ENCODE measurements at places on chromosomes 16 and 17. TPM values are rescaled to one million over a fixed set of nuclear protein-coding genes. Genes with fewer than 3 reads are reported as not detected.

DNA sequence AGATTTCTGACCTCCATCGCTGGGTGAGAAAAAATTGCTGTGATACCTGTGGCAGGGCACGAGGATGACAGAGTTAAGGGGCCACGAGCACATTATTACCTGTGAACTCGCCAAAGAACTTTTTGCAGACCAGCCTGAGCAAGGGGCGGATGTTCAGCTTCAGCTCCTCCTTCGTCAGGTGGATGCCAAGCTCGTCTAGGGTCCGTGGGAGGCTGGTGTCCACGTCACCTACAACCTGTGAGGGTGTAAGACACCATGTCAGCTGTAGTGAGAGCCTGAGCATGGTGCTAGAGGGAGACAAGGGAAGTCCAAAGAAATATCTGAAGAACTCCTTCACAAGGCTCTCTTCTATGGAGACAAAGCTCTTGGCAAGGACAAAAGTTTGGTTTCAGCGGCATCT lies 17.1 kb downstream of the HIGD1B start:
- no peaks in the 10 kb centered on the region for H3K4me1 ChIP-seq
- no peaks in the 10 kb centered on the region for H3K27me3 ChIP-seq
- H3K4me3 ChIP-seq, result no peak overlapping the region
- H3K36me3 ChIP-seq, result peaks cover 59% of the 10 kb centered on the region
- no peak for DNase-seq
- no peak overlapping the region for H3K27ac ChIP-seq

DNA sequence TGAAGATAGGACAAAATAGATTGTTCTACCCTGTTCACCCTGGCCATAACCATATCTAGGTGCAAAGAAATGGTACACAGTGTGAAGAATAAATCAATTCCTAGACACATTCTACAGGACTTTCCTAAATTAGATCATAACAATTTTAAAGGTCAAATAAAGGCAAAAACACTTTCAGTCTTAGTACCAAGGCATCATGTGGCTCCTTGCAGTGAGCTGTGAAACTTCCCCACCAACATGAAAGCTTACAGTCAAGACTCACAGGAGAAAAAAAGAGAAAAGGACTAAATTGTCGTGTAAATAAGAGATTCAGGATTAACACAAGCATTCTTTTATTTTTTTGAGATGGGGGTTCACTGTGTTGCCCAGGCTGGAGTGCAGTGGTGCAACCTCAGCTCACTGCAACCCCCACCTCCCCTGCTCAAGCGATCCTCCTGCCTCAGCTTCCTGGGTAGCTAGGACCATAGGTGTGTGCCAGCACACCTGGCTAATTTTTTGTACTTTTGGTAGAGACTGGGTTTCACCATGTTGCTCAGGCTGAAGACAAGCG lies 14.2 kb downstream of the NSMCE1 start:
- peaks cover 67% of the 10 kb centered on the region for H3K36me3 ChIP-seq
- H3K4me3 ChIP-seq, result peak overlapping the region; percentile 74
- H3K27ac ChIP-seq, result peak overlapping the region; percentile 96
- H3K4me1 ChIP-seq, result peaks cover 84% of the 10 kb centered on the region
- peak; percentile 77 for DNase-seq

CTRB2 gene
- total RNA-seq, result not detected

DNA sequence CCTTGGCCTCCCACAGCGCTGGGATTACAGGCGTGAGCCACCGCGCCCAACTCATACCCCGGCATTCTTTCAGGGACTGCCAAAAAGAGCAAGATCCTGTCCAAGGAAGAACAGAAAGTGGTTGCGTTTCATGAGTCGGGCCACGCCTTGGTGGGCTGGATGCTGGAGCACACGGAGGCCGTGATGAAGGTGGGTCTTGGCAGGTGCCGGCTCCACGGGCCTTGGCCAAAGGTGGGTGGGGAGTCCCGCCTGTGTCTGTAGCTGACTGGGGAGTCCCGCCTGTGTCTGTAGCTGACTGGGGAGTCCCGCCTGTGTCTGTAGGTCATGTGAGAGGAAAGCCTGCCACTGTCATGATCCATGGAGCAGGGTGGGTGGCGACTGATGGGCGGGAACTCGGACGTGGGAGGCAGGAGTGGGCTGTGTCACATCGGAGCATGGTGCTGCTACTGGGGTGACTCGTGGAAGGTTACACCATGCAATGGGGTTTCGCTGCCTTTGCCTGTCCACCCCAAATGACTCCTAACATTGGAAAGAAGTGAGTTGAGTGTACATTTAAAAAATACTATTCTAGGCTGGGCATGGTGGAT lies 10.0 kb upstream of the RPL13 start:
- no peak for DNase-seq
- H3K36me3 ChIP-seq, result peaks cover 37% of the 10 kb centered on the region
- no peak overlapping the region for H3K4me3 ChIP-seq
- no peaks in the 10 kb centered on the region for H3K27me3 ChIP-seq

DNA sequence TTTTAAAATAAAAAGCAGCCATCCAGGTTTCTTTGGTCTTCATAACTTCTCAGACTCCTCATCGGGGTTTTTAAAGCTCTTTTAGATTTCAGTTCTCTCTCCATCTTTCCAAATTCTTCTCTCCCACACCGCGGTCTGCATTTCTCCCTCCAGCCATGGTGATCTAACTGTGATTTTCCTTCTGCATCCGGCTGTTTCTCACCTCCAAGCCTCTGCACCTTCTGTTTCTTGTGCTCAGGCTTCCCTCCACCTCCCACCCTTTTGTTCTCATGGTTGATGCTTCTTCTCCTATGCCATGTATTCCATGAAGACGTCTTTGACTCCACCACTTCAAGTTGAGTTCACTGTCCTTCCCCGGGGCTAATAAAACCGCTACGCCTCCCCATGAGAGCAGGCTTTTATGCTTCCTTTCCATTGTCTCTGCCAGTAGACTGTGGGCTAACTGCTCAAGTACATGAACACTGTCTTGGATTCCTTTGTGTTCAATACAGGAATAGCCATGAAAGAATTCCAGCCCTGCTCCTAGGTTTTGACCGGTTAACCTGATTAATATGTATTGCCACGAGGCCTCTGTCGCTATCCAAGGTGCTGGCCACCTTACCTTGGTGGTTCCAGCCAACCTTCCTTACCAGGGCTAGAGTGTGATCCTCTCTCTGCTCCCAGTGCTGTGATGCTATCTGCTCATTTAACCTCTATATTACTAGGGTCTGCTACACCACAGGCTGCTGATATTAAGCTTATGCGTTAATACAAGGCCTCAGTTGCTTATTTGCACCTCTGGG lies 625.1 kb downstream of the HS3ST4 start:
- no peak overlapping the region for H3K27ac ChIP-seq
- no peaks in the 10 kb centered on the region for H3K4me1 ChIP-seq
- H3K27me3 ChIP-seq, result no peaks in the 10 kb centered on the region
- no peak overlapping the region for H3K4me3 ChIP-seq
- peak; percentile 53 for DNase-seq

- H3K36me3 ChIP-seq, result no peaks in the 10 kb centered on the region
- H3K4me1 ChIP-seq, result no peaks in the 10 kb centered on the region
- peaks cover 14% of the 10 kb centered on the region for H3K27me3 ChIP-seq
- H3K27ac ChIP-seq, result no peak overlapping the region
These were observed 209.1 kb downstream of the SPECC1 start for GRCh38 chr17:20218272-20218671.

ATP2C2 gene
- total RNA-seq, result not detected

RND2 gene
- total RNA-seq, result 0.07 TPM

- peaks cover 23% of the 10 kb centered on the region for H3K27me3 ChIP-seq
- no peak overlapping the region for H3K27ac ChIP-seq
- no peak overlapping the region for H3K4me3 ChIP-seq
These were observed 19.9 kb upstream of the COL1A1 start for GRCh38 chr17:50221266-50221863.

DNA sequence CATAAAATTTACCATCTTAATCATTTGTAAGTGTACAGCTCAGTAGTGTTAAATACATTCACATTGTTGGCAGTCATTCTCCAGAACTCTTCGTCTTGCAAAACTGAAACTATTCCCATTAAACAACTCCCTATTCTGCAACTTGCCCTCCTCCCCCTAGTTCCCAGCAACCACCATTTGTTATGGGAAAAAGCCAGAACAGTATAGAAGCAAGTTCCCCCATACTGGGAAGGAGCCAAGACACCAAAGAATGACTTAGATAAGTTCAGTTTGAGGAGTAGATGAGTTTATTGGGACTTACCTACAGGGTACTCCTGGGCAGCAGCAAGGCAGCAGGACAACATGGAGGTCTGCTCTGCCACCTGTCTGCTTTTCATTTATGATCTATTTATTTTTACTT lies 39.3 kb upstream of the TEKT1 start:
- H3K4me3 ChIP-seq, result no peak overlapping the region
- no peak for DNase-seq
- no peaks in the 10 kb centered on the region for H3K36me3 ChIP-seq

DNA sequence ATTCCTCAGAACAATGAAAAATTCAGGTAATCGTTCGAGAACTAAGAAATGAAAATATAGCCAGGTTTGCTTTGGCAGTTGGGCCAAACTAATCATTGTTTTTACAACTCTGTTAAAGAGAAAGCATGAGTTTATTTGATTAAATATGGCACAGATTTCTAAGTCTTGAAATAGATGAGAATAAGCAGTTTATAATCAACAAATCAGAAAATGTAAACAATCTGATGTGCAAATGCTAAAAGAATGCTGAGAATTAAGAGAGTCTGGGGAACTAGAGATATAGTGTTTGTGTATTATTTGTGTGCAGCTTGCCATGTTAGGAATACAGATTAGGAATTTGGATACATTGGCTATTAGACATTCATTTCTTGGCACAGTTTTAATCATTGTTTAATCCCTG lies 212.5 kb downstream of the TANC2 start:
- DNase-seq, result no peak
- H3K36me3 ChIP-seq, result no peaks in the 10 kb centered on the region
- H3K27ac ChIP-seq, result no peak overlapping the region

GRCh38 chr17:50424996-50425681 lies 879 bp upstream of the ACSF2 start:
- peaks cover 32% of the 10 kb centered on the region for H3K4me1 ChIP-seq
- peak overlapping the region; percentile 87 for H3K4me3 ChIP-seq
- no peak for DNase-seq
- peaks cover 1% of the 10 kb centered on the region for H3K36me3 ChIP-seq

- no peaks in the 10 kb centered on the region for H3K27me3 ChIP-seq
- no peak overlapping the region for H3K4me3 ChIP-seq
- no peaks in the 10 kb centered on the region for H3K4me1 ChIP-seq
- no peaks in the 10 kb centered on the region for H3K36me3 ChIP-seq
- DNase-seq, result no peak
- H3K27ac ChIP-seq, result no peak overlapping the region
These were observed 595.0 kb downstream of the WWOX start for GRCh38 chr16:78694414-78694813.

- no peaks in the 10 kb centered on the region for H3K27me3 ChIP-seq
- DNase-seq, result no peak
- no peak overlapping the region for H3K4me3 ChIP-seq
- H3K27ac ChIP-seq, result no peak overlapping the region
- no peaks in the 10 kb centered on the region for H3K36me3 ChIP-seq
These were observed 166.8 kb downstream of the CNTNAP4 start for GRCh38 chr16:76443973-76444372.

DNA sequence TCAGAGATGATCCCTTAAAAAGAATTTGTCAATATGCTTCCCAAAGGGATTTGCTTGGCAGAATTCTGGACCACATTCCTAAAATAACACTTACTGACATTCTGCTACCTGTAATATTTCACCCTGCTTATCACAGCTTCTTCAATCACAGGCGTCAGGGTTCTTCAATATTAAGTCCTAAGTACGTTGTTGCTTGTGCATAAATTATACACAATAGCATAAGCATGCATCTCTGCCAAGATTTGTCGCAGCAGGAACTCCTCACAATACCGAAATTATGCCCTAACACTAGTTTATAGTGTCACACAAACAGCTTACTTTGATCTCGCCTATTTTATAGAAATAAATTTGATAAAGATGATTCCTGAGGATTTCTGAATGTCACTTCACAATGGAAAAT lies 48.9 kb downstream of the UBE2G1 start:
- H3K27me3 ChIP-seq, result no peaks in the 10 kb centered on the region
- DNase-seq, result no peak
- no peak overlapping the region for H3K27ac ChIP-seq
- H3K4me1 ChIP-seq, result peaks cover 26% of the 10 kb centered on the region

NOG gene
- 0.09 TPM for total RNA-seq

DNA sequence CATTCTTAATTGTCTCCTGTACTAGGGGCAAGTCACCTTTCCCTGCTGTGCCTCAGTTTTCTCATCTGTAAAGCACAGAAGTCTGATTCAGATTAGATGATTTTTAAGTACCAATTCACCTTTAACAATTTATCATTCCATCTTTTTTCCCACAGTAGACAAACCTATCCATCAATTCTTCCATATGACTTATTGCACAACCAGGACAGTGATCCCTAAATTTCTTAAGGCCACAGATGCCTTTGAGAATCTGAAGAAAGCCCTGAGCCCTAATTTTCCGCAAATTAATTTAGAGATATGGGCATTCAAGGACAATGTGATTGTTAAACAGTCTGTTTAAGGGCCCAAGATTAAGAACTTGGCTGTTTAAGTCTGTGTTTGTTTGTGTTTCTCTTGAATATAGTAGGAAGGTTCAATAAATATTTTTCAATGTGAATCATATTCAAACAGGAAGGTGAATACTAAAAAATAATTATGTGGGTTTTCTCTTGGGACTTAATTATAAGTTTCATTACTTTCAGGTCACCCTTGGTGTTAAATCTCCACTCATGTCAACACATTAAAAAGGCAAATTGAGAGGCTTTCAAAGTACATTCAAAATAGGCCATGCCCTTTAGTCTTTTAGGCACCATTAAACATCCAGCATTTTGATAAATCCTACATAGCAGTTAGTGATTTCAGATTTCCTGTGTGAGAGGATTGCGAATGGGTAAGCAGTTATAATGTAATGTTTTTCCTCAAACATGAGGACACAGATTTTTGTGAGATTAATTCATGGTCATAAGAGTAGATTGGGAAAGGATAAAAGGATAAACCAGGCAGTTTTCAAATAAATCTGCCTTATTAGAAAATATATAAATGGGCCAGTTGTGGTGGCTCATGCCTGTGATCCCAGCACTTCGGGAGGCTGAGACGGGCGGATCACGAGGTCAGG lies 34.9 kb upstream of the MMD start:
- DNase-seq, result no peak
- H3K4me3 ChIP-seq, result no peak overlapping the region
- H3K36me3 ChIP-seq, result no peaks in the 10 kb centered on the region
- peaks cover 12% of the 10 kb centered on the region for H3K27me3 ChIP-seq

- no peaks in the 10 kb centered on the region for H3K4me1 ChIP-seq
- peak; percentile 71 for DNase-seq
- H3K27ac ChIP-seq, result no peak overlapping the region
- H3K27me3 ChIP-seq, result peaks cover 3% of the 10 kb centered on the region
- no peaks in the 10 kb centered on the region for H3K36me3 ChIP-seq
These were observed 13.9 kb upstream of the KRTAP17-1 start for GRCh38 chr17:41329279-41329948.
